ENCODE measurements at places on chromosomes 11 and 22.
A peak's percentile ranks its signal among the peaks of the same experiment; 100 is the strongest.

DNA sequence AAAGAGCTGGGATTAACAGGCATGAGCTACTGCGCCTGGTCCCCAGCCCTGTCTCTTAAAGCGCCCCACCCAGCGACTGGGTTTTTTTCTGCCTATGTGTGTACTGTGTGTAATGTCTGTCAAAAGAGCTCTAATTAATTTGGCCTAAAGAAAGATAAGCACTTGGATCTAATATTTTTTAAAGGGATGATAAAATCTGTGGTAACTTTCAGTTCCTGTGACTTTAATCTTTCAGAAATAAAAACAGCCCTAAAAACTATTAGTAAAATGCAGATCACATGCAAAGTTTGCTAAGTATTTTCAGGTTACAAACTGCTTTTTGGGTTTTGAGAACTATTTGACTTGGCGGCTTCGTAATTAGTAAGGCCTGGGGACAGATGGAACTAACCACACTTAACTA, 1358.7 kb downstream of the LRRC4C start:
- no peak for DNase-seq

- no peak for DNase-seq
Observed at GRCh38 chr22:44366372-44367300, 53.9 kb upstream of the SHISAL1 start.

GRCh38 chr22:27004434-27004833, 347.0 kb downstream of the MIAT start:
- DNase-seq = no peak

- no peak for DNase-seq
Observed at GRCh38 chr22:29647954-29648737, 44.7 kb downstream of the NF2 start.

DNA sequence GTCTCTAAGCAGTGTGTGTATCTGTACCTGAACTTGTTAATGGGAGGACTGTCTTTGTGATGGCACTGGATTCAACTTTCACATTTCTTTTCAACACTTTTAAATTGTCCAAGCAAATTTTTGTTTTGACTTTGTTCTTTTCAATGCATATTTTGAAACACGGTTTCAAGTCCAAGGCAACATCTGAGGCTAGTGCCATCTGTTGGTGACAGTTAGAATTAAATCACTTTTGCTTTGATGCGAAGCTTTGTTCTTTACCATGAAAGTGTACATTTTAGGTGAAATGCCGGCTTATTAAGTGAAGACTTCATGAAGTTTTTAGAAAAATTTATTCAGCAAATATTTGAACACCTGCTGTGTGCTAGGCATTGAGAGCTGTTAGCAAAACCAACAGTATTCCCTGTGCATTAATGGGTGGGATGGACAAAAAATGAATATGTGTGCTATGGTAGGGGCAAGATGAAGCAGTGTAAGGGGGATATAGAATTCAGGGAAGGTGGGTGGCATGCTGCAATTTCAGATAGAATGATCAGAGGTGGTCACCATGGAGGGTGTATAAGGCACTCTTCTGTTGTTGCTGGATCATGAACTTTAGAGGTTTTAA, 70.2 kb downstream of the DDX10 start:
- DNase-seq = no peak

GRCh38 chr11:111179184-111179910, 66.2 kb upstream of the POU2AF2 start:
- no peak for DNase-seq

- peak; percentile 71 for DNase-seq
Observed at GRCh38 chr11:123298488-123299447, 103.7 kb upstream of the CLMP start.

DNA sequence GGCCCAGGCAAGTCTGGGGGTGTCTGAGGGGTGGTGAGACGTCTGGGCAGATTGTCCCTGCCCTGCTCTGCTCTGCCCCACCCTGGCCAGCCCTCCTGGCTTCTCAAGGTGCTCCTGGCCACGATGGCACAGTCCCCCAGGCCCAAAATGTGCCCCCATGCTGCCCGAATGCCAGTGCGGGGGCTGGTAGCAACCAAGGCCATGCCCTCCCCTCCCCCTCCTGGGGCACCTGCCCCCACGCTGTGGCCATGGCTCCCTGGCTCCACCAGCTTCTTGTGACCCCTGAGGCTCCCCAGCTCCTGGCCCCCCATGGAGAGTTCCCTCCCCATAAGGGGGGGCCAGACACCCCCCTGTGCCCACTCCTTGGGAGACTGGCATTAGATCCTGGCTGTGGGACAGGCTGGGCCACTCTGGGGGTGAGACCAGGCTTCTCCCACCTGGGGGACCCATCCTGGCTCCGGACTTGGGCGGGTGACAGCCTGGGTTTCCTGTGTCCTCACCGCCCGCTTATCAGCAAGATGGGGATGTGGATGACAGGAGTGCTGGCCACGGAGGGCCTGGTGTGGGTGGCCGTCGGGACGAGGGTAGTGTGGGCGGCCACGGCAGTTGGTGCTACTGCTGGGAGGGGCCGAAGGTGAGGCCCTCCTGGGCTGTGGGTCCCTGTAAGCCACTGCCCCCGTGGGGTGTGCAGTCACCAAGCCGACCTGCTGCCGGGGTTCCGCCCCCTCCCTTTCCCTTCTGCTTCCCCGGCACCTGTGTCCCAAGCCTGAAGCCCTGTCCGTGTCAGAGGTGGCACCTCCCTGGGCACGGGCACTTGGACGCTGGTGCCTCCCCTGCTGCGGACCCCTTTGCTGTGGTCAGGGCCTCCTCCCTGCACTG, 15.9 kb upstream of the MUC6 start:
- DNase-seq = peak; percentile 3
